ENCODE measurements at places on chromosomes 11 and 22.

DNA sequence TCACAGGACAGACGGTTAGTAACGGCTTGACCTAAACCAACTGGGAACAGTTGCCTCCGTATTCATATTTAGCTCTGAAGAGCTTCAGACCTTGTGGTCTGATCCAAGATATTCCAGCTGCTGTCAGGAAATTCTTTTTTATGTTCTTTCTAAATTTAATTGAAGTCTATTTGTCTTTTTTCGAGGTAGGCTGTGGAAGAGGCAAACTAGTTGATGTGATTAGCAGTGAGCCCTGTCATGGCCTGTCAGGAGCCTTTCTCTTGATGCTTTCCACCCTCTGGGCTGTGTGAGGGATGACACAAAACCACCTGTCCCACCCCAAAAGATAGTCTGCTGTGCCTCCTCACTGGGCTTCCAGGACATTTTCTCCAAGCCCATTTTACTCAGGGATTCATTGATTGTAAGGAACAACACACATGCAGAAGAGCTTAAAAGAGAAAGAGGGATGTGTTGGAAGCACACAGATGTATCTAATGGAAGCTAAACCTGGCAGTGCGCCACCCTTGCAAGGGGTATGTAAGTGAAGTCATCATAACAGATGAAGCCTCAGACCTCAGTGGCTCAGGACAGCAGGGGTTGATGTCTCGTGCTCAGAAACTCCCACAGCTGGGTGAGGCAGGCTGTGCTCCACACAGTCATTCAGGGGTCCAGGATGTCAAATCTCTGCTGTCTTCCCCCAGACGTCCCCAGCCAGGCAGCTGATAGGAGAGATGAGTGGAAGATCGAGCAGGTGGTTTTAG lies 170.0 kb downstream of the NCAM1 start:
- no peak for DNase-seq

DNA sequence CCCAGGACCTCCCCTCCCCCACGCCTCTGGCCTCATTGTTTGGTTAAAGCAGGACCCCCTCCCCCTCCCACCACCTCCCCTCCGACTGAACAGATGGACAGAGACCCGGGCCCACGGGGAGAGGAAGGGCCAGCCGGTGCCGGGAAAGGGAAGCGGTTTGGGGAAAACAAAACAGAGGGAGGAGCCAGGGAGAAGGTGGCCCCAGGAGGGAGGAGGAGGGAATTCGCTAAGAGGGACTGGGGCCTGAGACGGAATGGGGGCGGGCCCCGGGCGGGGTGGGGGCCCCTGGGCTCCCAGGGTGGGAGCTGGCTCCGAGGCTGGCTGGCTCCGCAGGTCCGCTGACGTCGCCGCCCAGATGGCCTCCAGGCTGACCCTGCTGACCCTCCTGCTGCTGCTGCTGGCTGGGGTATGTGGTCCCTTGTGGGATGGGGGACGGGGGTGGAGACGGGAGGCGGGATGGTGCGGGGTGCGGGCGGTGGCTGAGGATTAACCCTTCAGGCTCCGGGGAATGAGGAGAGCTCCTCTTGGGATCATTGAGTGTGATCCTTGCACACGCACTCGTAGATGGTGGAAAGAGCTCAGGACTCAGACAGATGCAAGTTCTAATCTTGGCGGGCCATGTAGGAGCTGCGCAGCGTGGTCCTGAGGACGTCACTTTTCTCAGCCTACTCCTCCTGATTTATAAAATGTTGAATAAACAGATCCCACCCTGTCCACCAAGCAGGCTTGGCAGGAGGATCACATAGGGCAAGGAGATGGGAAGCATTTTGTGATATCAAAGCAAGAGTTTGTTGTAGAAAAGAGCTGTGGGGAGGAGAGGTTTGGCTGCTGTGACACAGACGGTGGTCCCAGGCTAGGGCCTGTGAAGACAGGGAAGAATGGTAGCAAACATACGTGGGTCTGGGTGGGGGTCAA lies 688 bp downstream of the SERPING1 start:
- no peak for DNase-seq

- no peak for DNase-seq
Observed at GRCh38 chr11:21933095-21933494, 259.8 kb upstream of the ANO5 start.

- no peak for DNase-seq
Observed at GRCh38 chr11:67405196-67405567, 1.3 kb downstream of the TBC1D10C start.

DNA sequence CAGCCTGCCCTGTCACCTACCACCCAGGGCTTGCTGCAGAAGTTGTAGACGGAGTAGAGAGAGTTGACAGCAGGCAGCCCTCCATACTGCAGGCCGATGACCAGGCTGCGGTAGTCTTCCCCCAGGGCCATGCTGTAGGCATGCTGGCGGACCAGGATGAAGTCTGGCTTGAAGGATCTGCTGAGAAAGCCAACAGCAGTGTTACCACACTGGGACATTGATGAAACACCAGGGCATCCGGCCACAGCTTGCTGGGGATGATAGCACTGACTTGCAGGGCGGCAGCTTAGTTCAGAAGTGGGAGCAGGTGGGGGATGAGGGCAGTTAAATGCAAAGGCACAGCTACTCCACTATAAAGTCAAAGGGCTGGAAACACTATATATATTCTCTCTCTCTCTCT lies 67.4 kb downstream of the TIMP3 start:
- no peak for DNase-seq
